ENCODE measurements at places on chromosomes 5 and 9.
A peak's percentile ranks its signal among the peaks of the same experiment; 100 is the strongest.

GRCh38 chr9:87873607-87874303 is 8.9 kb upstream of the SPATA31E1 start:
- no peak for DNase-seq

- no peak for DNase-seq
Measured at GRCh38 chr9:99055384-99055783, 49.5 kb upstream of the TGFBR1 start.

- DNase-seq, result no peak
Measured at GRCh38 chr9:93865245-93865644, 89.9 kb downstream of the BARX1 start.

DNA sequence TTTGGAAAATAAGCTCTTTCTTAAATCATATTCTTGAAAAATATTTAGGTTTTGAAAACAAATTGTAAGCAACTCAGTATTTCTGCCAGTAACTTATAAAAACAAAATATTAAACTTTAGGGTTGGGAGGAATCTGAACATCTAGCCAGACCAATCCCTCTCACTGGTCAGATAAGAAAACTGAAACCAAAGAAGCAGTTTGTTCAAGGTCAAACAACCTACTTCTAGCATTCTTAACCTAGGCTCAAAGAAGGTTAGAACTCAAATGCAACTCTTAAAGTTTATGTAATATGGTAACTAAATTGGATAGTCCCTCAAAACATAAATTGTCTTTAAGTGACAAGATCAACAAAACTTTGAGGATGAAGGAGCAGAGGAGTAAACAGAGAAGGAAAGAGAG is 374.9 kb upstream of the TNC start:
- no peak for DNase-seq

DNA sequence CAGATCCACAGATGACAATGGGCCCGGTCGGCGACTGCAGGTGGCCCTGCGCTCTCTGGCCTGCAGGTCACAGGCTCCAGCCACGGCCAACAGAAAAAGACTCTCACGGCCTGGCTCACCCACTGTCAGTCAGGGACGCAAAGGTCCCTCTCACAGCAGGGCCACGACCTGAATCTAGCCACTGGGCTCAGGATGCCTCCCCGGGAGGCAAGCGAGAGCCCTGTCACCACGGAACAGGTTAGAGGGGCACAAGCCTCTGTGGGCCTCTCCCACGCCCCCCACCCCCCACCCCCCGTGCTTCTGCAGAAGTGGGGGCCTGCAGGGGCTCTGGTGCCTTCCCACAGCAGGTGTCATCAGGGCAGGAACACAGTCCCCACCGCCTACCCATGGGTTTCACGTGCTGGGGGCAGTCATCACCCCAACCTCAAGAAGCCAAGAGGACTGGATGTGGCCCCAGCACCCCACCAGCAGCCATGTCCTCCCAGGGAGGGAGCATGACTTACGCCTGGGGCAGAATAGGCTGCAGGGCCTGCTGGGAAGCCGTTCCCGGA is 17.3 kb upstream of the EGFL7 start:
- no peak for DNase-seq

- DNase-seq, result no peak
Measured at GRCh38 chr5:95975703-95976102, 14.1 kb upstream of the ELL2 start.

DNA sequence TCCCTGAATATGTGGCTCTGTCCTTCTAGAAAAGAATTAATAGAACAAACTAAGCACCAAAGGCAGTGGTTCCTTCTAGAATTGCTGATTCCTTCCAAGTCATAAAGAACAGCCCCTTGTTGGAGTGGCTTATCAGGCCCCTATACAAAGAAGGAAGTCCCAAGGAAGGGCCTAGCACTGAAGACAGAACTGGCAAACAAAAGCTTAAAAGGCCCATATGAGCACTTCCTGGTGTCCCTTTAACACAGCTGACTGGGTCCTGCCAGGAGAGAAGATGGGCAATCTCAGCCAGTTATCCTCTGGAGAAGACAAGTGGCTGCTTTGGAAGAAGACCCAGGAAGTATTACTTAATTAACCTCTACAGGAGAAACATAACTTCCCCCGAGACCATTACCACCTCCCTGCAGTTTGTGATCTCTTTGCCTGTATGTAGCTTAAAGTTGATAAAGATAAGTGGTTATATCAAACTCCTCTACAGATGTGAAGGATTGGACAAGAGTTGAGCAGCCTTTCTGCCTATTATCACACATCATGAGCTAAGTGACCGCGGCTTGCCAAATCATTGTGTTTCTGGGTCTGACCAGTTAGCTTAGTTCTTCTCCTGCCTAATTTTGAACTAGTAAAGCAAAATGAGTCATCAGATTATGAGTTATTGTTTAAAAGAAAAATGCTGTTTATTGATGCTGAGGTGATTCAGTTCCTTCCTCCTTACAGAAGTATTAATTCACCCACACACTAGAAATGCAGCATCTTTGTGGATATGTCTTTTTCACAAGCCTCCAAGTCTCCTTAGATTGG is 13.3 kb upstream of the STING1 start:
- DNase-seq, result peak; percentile 69

DNA sequence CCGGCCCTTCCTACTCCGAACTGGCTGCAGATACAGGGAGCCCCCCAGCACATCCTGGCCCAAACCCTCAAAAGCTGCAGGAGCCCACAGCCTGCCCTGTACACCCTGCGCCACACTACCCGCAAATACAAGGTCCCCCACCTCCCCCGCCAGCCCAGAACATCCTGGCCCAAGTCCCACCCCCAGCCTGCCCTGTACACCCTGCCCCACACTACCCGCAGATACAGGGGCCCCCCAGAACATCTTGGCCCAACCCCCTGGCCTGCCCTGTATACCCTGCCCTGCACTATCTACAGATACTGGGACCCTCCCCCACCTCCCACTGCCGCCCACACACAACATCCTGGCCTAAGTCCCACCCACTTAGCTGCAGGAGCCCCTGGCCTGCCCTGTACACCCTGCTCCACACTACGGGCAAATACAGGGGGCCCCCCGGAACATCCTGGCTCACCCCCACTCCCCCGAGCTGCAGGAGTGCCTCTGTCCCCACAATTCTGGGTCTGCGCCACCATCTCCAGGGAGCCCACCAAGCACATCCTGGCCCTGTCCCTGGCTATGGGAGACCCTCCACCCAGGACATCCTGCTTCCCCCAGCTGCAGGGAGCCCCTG is 8.3 kb downstream of the LPCAT1 start:
- no peak for DNase-seq

DNA sequence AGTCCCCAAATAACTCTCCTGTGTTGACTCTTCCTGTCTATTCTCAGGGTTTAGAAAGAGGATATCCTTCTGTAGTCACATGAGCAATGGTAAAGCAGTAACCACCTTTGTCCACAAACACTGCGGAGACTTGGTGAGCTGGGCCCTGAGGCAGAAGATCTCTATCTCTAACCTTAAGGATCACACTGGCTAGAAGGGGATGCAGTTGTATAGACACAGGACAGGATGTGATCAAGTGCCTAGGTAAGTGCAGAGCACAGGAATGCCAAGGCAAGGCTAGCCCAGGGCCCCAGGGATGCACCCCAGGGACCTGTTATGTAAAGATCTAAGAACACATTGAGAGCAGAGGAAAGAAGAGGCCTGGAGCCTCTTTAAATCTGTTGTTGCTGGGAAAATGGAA is 610.5 kb downstream of the IRX1 start:
- DNase-seq, result no peak

GRCh38 chr5:36505021-36505420 is 101.4 kb upstream of the SLC1A3 start:
- DNase-seq, result peak; percentile 44

GRCh38 chr9:17349831-17350230 is 215.0 kb downstream of the CNTLN start:
- peak; percentile 39 for DNase-seq

- DNase-seq, result no peak
Measured at GRCh38 chr5:14781106-14781505, 90.5 kb downstream of the ANKH start.

- DNase-seq, result no peak
Measured at GRCh38 chr9:82761027-82761426, 301.9 kb downstream of the RASEF start.

- DNase-seq, result no peak
Measured at GRCh38 chr5:72187388-72188075, 80.3 kb downstream of the MAP1B start.

DNA sequence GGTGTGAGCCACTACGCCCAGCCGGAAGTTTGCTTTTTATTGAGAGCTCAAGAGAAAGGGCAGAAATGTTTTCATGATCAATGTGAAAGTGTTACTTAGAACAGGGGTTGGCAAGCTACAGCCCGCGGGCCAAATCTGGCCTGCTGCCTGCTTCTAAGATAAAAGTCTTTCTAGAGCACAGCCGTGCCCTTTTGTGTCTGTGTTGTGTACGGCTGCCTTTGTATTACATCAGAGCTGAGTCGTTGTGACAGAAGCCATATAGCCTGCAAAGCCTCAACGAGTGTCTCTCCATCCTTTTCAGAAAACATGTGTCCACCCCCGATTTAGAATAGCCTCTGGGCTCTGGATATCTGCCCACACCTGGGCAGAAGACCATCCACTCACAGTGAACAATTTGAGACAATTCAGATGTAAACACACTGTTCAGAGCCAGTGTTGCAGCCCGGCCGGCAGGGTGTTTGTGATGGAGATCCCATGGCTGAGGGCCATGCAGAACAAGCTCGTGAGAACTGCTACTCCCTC is 28.8 kb downstream of the AK8 start:
- peak; percentile 8 for DNase-seq

Measured in foreskin fibroblast (primary cell).